ENCODE measurements at places on chromosomes 1 and 21.
A peak's percentile ranks its signal among the peaks of the same experiment; 100 is the strongest.

DNA sequence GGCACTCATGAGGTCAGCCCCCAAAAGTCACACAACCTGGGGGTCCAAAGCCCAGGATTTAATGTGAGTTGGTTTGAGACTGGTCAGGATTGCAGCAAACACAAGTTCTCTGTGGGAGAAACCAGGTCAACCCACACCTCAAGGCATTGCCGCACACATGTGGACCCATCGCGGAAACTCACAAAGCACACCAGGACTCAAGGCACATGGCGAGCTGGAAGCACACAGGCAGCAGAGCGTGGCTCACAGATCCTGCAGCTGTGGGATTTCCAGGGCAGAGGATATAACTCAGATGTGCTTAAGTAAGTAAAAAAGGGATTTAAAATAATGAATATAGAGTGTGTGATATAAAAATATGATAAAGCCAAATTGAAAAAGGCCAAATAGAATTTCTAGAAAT, 51.6 kb upstream of the ADARB1 start:
- no peak for DNase-seq

- no peak for DNase-seq
Observed at GRCh38 chr1:81654657-81655056, 146.1 kb upstream of the ADGRL2 start.

DNA sequence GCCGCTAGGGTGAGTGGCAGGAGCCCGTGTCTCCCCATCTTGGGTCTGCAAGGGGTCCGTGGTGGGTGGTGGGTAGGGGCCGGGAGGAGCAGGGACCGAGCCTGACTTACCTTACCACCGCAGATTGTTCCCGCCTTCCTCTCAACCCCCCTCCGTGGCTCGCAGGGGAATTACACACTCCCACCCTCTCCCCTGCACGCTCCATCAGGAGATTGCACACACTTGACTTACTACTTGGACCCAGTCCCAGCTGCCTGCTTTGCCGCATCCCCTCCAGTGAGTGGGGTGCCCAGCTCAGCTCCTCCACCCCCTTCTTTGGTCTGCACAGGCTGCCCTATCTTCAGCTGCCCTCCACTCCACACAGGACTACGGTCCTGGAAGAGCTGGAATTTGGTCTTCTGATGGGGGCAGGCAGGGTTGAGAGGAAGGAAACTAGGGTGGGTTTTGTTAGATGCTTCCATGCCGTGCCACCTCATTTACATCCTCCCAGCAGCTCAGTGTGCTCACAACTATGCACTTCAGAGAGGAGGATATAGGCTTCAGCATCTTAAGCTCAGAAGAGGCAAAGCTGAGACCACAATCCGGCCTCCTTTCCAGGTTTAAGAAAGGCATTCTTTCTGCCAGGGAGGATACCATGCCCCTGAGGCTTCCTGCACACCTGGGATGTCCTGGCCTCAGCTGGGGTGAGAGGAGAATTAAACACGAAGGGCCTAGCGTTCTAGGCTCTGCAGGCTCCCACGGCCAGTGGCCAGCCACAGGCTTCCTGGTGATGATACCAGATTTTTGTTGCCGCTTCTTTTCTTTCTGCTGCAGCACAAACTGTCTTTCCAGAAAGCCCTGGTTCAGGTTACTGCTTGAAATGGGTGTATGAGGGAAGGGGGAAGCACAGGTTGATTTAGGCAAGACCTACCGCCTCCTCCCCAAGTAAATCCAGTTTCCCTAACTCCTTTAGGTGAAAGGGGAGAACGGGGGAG, 2.3 kb downstream of the KCNC4 start:
- no peak for DNase-seq

DNA sequence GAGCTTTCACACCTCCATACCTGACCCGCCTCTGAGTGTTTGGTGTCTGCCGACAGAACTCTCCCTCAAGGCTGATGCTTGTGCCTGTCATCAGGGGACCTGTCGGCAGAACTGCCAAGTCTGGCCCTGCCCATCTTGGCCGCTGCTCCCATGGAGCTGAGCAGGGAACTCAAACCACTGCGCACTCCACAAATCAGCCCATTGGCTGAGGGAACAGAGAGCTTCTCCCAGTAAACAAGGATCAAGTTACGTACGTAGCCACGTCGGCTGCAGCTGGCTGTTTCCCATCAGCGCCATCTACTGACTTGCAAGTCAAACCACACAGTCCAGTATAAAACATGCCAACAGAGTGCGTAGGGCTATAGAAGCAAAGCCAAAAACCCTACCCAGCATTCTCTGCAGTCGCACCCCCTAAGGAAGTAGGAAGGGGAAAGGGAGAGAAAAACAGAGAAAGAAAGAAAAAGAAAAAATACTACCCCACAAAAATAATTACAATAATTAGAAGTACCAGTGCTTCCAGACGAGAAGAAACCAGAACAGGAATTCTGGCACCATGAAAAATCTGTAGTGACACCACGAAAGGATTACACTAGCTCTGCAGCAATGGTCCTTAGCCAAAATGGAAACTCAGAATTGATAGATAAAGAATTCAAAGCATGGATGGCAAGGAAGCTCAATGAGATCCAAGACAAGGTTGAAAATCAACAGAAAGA, 13.1 kb downstream of the KRTAP13-1 start:
- peak; percentile 22 for DNase-seq

DNA sequence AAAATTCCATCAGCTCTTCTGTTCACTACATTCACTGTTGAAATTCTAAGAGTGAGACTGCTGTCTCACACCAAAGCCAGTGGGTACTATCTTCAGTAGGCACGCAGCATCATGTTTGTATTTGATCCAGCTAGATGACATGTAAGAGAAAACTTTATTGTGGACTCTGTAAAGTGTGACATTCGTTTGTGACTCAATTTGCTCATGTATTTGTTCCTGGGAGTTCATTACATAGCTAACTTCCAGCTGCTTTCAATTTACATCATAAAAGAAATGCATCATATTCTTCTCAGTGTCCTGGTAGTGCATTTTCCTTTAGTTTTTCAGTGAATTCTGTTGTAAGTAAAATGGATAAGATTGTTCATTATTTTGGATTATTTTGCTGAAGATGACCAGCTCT, 31.4 kb downstream of the CTH start:
- no peak for DNase-seq

DNA sequence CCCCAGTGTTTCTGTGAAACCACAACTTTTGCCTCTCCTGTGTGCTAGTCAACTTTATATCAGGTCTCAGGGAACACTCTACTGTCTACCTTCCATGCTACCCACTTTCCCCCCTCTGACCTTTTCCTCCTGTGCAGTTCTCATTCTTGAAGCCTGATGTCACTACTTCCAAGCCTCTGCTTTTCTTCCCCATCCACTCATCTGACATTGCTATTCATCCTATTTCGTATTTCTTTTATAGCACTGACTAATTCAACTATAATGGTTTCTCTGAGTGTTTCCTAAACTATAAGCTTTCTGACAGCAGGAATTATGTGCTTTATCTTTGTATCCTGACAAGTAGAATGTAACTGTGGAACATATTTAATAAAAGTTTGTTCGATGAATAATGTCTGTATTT, 18.2 kb upstream of the DPH5 start:
- DNase-seq = no peak

GRCh38 chr1:200673952-200674823, 4.5 kb upstream of the DDX59 start:
- DNase-seq = no peak

DNA sequence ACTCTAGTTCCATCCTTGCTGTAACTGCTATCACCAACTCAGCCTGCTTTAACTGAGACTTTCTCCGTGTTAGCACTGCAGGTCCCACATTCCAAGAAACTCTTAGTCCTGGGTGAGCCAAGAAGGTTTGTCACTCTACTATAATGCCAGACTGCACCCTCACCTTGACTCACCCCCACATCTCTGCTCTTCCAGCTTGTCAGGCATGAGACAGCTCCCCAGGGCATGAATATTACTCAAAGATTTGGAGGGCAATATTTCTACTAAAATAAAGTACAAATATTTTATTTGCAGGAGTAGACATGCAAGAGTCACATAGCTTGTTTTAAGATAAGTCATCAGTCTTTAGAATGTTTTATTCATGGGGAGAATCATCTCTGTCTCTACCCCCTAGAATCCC, 110.2 kb downstream of the MATN1 start:
- no peak for DNase-seq

DNA sequence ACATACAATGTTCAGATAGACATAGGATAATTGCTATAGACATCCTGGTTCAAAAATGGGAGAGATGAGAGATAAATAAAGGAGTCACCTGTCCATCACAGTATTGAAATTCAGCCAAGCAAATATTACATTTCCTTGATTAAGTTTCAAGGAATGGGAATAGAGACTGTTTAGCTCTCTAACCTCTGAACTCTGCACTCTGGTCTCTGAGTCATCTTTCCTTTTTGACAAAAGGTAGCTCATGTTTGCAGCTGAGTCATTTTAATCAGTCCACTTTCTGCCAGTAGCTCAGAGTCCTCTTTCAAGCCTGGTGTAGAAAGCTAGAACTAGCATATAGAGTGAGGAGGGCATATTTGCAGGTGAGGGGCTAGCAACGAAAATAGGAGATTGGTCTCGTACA, 51.4 kb upstream of the GJA8 start:
- no peak for DNase-seq

- no peak for DNase-seq
Observed at GRCh38 chr1:214454569-214455396, 96.6 kb downstream of the PTPN14 start.

GRCh38 chr21:42269386-42269785, 45.8 kb downstream of the TFF3 start:
- DNase-seq = peak; percentile 18

DNA sequence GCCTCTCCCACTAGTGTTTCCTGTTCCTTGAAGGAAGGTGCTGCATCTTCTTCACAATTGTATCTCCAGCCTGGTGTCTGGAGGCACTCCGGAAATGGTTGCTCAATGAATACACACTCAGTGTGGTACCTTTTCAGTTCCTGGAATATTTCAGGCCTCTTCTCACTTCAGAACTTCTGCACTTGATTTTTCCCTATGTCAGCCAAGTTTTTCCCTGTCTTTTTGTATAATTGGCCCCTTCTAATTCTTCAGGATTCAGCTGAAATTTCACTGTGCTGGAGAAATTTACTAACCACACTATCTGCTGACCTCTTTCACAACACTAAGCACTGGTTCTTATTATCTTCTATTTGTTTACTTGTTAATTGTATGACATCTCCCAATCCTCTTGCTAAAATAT, 61.2 kb upstream of the MAP10 start:
- DNase-seq = no peak

DNA sequence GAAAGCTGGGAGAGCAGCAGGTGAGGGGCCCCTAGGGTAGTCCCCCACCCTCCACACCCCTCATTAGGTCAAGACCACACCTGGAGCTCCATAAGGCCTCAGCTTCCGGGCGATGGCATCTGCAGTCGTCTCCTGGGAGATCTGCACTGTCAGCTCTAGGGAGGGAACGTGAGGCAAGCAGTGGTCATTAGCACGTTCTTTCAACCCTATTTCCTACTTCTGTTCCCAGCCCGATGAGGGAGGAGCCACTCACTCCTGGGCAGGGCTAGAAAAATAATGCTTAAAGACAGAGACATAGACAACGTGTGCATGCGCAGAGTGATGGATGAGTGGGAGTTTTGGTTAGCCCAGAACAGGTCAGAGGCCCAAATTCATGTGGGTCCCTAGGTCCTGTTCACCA, 9.7 kb downstream of the KDF1 start:
- DNase-seq = no peak

GRCh38 chr1:169052727-169053126, 53.8 kb upstream of the ATP1B1 start:
- no peak for DNase-seq

DNA sequence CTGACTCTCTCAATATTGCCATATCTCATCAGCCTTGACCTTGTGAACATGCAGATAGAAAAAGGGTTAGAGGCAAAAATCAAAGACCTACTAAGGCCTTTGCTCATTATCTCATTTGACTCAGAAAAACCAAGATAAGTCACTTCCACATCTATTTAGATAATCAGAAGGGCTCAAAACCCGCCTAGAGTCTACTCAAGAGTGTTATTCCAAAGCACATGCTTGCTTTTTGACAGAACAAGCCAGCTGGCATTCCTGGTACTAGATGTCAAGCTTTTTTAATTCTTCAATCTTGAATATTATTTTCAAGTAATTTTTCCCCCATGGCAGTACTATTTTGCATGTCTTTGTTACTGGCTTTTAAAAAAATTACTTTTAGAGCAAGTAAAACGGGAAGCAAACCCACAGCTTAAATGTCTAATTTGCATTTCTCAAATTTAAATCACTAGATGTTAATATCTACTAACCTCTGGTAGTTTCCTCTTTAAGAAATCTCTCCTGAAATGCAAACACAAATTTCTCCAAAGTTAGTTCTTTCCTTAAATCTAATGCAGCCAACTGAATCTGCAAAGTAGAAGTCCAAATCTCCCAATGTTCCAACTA, 51.5 kb downstream of the APP start:
- DNase-seq = no peak

DNA sequence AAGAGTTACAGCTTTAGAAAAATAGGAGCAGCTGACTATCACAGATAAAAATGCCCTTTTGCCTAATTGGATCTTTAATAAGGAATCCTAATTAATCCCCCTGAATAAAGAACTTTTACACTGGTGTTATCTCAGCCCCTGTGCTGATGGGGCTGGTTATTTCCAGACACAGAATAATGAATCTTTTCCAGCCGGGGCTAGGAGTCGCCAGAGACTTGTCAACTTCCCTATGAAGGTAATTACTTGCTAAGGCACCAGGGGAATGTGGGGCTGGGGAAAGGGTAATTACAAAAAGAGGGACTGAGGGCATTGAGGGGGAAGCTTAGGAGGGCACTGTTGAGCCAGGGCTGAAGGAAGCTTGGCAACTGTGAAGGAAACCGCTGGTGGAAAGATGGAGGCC, 34.5 kb downstream of the HMGB4 start:
- DNase-seq = no peak

DNA sequence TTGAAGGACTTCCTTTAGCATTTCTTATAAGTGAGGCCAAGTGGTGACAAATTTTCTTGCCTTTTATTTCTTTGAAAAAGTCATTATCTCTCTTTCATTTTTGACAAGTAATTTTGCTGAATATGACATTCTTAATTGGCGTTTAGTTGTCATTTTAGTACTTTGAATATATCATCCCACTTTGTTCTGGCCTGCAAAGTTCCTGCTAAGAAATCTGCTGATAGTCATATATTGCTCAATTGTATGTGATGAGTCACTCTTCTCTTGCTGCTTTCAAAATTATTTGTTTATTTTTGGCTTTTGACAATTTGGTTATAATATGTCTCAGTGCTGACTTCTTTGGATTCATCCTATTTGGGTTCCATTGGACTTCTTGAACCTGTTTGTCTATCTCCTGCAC, 312.6 kb downstream of the DUSP10 start:
- DNase-seq = no peak

DNA sequence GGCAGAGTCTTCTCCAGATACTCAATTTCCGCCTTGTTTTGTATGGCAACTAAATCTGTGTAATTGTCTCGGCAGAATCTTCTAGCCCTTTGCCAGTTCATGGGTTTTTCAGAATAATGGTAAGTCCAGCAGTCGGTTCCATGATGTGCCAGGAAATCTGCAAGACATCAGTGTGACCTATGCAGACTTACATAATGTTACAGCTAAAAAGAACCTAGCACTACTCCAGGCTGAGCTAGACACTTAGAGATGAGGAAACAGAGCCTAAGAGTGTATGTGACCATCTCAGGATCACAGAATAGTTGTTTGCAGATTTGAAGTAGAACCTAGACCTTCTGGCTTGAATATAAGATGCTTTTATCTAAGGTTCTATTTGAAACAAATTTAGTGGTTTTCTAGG, 2.8 kb downstream of the SELL start:
- DNase-seq = no peak

All from activated CD4-positive, alpha-beta T cell treated with anti-CD3 and anti-CD28 coated beads for 48 hours (primary cell).